Hypothalamus (tissue), 51 donors: ENCODE measurements at places on chromosomes 11 and 22.

DNA sequence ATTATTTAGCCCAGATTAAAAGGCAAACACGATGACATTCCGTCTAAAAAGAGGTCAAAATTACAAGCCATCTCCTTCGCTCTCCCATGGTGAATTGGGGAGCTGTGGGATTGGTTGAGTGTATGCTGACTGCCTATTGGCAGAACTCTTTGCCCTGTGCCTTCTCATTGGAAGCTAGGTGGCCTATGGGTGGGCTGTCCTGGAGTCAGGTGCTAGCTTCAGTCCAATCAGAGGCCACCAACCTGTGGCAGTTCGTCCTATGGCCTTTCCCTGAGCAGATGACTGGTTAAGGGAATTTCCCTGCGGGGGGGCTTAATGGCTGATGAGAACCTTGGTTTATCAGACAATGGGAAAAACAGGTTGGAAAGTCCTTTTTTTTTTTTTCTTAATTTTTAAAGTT, 3.2 kb upstream of the MTMR3 start:
- DNase-seq, result no peak

DNA sequence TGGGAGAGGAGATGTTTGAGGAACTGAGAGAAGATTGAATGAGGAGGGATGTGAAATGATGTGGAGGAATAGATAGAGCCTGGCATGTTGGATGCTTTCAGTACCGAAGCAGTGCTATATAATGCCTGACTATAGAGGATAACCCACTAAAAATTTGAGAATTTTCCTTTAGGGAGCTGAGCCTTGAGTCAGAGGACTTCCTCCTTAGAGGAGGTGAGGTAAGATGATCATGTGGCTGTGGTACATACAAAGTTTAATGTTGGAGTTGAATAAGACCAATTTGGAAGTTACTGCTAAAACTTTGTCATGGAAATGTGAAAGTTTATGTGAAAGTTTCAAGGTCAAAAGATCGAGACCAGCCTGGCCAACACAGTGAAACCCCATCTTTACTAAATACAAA, 66.9 kb downstream of the YAP1 start:
- DNase-seq, result no peak

DNA sequence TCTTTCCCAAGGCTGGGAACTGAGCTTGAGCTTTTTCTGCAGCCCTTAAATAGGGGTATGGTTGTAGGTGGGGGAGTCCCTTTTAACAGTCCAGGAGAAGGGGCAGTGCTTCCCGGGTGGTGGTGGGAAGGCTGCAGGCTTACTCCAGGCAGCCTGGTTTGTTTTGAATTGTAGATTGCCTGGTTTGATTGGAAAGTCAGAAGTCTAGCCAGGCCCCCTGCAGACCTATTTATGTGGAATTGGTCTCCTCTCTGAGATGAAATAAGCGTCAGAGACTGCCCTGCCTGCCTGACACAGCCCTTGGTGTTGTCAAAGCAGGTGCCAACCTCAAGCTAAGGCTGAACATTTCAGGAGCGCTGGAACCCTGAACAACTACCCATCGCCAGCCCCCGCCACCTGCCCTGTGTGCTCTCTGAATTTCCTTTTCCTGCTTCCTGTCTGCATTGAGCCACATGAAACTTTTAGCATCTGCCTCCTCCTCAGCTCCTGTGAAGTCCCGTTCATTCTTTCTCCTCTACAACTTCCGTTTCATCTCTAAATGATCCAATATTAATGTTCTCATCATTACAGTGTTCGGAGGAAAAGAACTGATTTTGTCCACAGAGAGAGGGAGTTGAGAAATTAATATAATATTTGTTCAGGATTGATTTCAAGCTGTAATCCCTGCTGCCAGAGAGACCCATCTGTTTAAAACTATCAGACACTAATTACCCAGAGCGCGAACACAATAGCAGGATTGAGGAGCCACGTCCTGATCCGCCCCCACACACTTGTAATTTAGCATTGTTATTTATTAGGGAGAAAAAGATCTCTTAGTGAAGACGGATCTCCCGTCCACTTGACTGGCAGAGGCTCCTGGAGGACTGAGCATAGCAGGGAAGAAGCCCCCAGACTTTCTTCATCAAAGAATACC, 136.5 kb downstream of the TRIM29 start:
- DNase-seq, result no peak

DNA sequence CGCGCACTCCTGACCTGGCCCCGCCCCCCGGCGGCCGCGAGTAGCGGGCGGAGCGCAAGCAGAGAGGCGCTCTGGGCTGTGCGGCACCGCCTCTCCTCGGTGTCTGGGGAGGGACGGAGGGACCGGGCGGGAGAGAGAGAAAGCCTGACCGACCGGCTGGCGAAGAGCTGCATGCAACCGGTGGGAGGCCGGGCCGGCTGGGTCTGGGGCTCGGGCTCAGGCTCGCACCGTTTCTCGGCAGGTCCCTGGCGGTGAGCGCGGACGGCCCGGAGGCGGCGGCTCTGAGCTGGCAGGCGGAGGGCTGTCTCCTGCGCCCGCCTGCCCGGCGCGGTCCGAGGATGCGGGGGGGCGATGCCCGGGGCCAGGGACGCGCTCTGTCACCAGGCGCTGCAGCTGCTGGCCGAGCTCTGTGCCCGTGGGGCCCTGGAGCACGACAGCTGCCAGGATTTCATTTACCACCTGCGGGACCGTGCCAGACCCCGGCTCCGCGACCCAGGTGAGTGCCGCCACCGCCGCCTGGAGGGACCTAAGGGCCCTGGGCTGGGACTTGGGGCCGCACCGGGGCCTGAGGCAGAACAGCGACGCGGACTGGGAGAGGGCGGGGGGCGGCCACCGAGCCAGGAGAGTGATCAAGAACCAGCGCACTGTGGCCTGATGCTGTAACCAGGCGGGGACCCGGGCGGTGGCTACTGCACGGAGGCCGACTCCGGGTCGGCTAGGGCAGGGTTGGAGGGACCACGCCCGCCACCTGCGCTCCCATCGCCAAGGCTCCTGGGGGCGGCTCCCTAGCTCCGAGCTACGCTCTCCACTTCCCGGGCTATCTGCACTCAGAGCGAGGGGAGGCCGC, at the start of gene SYT9:
TSS of gene SYT9 (plus strand) at position 69 of the 847 bp plus-strand sequence. CDS start at position 352, 283 bp downstream.
- peak; percentile 89 for DNase-seq

DNA sequence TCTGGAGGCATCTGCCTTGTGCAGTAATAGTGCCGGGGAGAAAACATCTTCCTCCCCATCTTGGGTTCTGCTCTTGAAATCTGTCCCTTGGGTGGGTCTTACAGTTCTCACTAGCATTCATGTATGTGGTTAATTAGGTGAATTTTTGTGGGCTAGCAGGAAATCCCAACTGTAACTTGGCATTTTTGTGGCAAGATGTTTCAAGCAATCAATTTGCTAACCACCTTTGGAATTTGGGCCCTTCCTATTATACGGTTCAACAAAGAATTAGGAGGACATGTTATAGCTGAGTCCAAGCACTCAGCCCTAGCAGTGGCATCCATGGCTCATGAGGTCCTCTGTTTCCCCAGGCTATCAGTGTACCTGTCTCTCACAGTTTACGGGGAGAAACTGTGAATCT, 89.1 kb upstream of the MTNR1B start:
- DNase-seq, result no peak

- DNase-seq, result no peak
These were observed 72.3 kb downstream of the CABIN1 start for GRCh38 chr22:24083361-24083760.

DNA sequence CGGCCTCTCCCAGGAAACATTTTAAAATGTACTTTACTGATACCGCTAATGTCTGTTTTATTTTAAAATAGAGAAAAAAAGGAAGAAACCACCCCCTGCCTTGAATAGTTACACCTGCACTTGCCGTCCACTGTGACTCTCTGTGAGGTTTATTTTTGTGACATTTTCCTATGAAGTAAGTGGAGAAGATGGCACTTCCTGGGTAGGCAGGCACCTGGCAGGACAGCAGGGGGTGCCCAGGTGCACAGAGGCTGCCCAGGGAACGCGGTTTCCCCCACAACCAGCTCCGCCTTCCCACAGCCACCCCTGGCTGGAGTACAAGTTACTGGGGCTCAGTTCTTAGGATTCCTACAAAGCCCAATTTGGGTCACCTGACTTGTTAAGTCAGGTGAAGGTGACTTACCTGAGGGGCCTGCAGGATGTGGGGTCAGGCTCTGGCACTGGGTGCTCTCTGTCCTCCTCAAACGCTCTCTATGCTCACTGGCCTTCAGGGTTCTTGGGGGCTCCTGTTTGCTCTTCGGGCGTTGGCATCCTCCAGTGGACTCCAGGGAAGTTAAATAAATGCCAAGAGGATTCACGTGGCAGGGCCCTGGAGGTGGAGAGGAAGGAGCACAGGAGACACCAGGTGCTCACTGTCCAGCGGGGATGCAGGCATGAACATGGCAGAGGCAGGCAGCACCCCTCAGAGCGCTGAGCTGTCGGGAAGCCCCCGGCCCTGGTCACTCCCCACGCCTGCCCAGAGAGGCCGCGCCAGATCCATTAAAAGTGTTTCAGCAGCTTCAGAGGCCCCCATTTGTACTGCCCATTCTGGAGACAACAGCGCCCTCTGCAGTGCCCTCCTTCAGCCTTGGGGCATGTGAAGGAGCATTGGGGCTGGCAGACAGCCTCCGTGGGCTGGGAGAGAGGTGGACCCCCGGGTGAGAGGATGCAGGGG, 1021.2 kb downstream of the TBC1D22A start:
- DNase-seq, result no peak

DNA sequence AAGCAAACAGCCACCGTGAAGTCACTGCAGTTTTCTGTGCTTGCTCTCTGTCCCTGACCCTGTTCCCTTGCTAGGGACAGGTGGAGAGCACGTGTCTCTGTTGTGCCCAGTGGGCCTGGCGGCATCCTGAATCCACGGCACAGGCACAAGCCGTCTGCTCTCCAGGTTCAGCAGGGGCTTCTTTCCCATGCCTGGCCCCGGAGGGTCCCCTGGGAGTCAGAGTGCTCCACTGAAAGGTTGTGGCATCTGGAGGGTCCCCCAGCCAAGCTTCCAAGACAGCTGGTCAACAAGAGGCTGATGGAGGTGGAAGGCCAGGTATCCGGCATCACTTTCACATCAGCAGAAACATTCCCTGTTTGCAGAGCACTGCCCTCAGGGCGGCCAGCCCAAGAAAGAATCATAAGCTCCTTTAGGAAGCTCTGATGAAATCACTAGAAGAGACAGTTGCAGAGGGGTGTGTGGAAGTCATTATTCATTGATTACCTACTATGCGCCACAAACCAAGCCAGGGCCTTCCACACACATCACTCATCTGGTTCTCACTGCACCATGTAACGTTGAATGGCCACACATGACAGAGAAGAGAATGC, 346.4 kb upstream of the B3GAT1 start:
- DNase-seq, result no peak

- DNase-seq, result no peak
These were observed 2.2 kb downstream of the RAB30 start for GRCh38 chr11:83069441-83070043.

DNA sequence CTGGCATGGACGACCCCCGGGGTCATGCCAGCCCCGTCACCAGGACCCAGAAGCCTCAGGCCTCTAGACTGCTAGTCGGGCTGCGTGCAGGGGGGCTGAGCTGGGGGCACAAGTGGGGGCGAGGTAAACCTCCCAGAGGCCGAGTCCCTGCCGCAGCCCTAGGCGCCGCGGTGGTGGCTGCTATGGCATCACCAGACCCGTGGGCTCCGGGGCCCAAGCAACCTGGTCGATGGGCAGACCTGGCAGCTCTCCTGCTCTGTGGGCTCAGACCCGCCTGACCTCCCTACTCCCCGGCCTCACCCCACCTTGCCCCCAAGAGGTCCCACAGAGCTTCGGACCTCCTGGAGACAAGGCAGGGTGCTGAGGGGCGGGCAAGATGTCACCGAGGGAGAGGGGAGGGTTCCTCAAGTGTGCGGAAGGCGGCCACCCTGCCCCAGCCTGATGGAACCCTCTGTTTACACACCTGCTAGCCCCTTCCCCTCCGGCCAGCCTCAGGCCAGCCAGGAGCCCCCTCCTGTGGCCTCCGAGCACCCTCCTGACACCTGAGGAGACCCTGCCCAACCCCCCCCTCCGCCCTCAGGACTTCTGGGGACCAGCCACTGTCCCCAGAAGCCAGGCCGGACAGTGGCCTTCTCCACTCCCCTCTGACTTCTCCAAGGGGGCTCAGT, 9.4 kb downstream of the IGF2 start:
- DNase-seq, result no peak

DNA sequence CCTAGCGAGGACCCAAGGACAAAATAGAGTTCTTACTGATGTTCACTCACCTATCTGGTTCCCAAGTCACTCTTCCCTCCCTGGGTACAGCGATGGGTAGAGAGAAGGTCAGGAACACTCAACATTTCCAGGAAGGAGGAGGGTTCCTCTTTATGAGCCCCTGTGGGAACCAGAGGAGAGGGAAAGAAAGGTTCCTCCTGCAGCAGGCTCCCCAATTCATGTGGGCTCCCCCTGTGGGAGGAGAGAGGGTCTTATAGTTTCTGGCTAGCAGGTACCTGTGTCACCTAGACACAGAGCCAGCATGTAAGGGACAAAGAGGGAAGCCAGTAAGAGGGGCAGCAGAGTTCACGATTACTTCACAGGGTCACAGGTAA, 93.5 kb downstream of the DBX1 start:
- no peak for DNase-seq

DNA sequence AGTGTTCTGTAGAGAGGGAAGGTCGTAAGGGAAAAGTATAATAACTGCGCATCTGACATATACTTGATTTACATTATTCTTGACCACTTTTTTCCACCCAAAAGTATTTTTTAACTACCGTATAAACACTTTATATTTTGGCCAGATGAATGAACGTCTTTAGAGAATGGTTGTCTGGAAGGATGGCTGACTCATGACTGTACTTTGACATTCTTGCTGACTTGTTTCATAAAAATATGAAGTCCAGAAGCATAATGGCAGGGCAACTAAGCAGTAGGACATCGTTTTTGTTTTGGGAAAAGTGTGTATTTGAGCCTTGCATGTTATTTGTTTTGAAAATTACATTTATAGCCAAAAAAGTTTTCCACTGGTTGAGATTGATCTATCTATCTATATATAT, 110.0 kb downstream of the OSBP2 start:
- no peak for DNase-seq

DNA sequence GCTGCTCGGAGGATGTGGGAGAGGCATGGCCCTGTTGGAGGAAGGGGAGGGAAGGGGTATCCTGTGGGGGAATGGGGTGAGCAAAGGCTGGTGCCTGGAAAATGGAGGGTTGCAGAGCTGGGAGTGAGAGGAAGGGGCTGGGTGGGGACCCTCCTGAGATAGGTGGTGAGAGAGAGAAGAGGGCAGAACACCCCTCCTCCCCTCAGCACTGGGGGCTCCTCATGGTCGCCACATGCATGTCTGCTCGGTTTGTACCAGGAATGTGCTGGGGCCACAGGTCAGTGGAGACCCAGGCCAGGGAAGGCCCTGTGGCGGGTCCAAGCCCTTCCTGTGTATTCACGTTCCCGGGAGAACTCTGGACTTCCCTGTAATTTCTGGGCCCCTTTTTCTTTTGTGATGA, 27.8 kb upstream of the ACR start:
- no peak for DNase-seq

GRCh38 chr11:57202281-57202680, 20.5 kb downstream of the LRRC55 start:
- DNase-seq, result peak; percentile 79

GRCh38 chr11:117796456-117796871, 552 bp downstream of the DSCAML1 start:
- no peak for DNase-seq

GRCh38 chr22:44192098-44192815, 11.5 kb downstream of the PARVG start:
- DNase-seq, result no peak

GRCh38 chr22:39712751-39713525, 142.4 kb downstream of the CACNA1I start:
- DNase-seq, result no peak

- DNase-seq, result no peak
These were observed 59.5 kb downstream of the TRIM29 start for GRCh38 chr11:120078397-120078796.
